ENCODE measurements at places on chromosomes 3 and 15. TPM values are rescaled to one million over a fixed set of nuclear protein-coding genes. Genes with fewer than 3 reads are reported as not detected.

- no peak for DNase-seq
Measured at GRCh38 chr3:41711651-41712050, 250.3 kb downstream of the ULK4 start.

- DNase-seq = no peak
Measured at GRCh38 chr3:51139616-51140015, 245.5 kb upstream of the MANF start.

The SCAMP5 gene
- 2.7 TPM for total RNA-seq

The LTF gene
- total RNA-seq = not detected
